ENCODE measurements at places on chromosomes 1 and 21.

DNA sequence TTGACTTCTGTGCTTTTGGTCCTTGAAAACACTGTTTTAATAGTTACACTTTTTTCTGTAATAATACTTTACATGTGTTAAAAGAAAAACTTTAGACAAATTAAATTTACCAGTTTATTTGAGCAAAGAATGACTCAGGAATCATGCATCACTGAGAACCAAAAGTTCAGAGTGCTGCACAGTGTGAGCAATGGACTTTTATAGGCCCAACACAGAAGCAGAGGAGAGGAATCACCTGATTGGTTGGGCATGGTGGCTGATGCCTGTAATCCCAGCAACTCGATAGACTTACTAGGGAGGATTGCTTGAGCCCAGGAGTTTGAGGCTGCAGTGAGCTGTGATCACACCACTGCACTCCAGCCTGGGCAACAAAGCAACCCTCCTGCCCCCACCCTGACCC lies 29.3 kb downstream of the ZNF648 start:
- DNase-seq: no peak

GRCh38 chr1:8541961-8542521 lies 224.1 kb downstream of the SLC45A1 start:
- DNase-seq: no peak

DNA sequence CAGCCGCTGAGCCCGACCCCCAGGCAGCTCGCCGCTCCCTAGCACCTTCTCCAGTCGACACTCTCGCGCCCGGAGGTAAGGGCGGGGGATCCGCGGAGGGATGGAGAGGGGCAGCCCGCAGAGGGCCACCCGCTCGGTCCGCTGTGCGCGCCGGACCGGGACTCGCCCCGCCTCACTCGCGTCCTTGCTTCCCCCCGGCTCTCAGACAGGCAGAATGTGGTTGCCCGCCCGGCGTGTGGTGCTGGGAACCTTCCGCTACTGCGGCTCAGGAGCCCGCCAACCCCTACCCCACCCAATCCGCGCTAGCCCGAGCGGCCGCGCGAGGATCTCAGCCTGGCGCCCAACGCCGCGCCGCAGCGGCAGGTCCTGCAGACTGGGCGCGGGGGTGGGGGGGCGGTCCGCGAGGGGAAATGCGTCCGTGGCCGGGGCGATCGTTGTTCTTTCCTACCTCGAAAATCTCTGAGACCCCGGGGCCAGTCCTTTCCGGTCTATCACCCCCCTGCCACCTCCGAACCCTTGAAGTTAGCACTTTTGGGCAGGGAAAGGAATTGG lies 404 bp downstream of the LRRC8C start:
- peak; percentile 71 for DNase-seq

GRCh38 chr1:228830185-228830953 lies 95.1 kb downstream of the RHOU start:
- no peak for DNase-seq

- DNase-seq: no peak
Observed at GRCh38 chr1:221562542-221563475, 179.1 kb downstream of the DUSP10 start.

- DNase-seq: no peak
Observed at GRCh38 chr21:46388896-46389295, 64.9 kb downstream of the PCNT start.

GRCh38 chr1:244327533-244327932 lies 124.2 kb downstream of the ADSS2 start:
- no peak for DNase-seq

DNA sequence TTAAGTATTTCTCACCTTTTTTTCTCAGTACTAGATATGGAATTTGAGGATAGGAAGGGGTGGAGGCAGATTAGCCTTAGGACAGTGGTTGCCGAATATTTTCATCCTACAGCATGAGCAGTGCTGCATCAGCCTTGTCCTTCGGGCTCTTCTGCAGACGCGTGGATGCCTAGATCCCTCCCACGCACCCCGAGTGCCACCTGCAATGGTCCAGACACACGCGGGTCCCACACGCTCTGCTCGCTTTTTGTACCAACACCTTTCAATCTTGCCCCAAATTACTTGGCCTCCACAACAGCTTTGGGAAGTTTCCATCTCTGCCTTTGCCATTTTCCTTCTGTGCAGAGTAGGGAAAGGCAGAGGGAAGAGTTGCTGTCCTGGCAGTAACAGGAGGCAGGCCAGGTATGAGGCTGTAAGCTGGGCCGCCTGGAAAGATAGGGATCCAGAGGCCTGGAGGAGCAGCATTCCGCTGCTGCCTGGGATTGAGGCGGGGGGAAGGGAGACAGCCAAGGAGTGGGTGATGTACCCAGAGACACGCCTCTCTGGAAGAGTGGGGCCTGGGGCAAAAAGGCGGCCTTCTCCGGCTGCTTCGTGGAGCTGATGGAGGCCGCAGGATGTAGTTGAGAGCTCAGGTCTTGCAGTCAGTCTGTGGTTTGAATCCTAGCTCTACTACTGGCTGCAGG lies 467.7 kb downstream of the KIF26B start:
- no peak for DNase-seq

DNA sequence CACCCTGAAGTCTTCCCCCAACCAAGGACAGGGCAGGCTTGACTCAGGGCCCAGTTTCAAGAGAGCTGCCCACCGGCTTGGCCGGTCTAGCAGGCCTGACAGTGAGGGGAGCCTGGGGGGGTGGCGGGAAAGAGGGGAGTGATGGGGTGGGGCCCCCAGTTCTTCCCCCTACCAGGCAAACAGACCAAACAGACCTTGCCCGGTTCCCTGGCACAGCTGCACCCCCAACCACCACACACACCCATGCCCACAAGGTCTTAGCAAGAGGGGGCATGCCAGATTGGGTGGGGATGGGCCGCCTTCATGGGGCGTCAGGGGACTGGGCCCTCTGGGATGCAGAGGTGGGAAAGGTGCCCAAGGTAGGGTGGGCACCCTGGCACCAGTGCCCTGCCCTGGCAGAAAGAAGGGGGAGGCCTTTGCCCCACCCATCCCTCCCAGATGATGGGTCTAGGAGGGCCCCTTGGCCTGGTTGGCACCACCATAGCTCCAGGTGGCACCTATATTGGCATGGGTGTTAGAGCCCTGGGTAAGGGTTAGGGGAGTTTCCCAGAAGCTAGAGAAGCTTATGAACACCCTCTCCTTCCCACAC lies 8.9 kb downstream of the ZBTB7B start:
- no peak for DNase-seq

DNA sequence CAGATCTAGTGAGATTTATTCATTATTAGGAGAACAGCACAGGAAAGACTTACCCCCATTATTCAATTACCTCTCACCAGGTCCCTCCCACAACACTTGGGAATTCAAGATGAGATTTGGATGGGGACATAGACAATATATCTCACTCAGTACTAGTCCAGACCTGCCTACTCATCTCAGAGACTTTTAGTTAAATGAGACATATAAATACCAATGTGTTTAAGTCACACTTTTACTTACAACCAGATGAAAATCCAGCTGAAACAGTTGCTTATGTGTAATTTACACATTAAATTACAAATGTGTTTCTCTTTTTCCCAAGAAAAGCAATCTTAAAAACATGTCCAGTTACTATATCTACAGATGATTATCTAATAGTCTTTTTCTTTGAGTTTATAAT lies 1145.6 kb downstream of the KCNT2 start:
- no peak for DNase-seq

- no peak for DNase-seq
Observed at GRCh38 chr1:39776886-39777285, 5.7 kb upstream of the OXCT2 start.

- no peak for DNase-seq
Observed at GRCh38 chr1:42324398-42325013, 10.5 kb downstream of the FOXJ3 start.
